ENCODE measurements at places on chromosomes 11 and 22.

DNA sequence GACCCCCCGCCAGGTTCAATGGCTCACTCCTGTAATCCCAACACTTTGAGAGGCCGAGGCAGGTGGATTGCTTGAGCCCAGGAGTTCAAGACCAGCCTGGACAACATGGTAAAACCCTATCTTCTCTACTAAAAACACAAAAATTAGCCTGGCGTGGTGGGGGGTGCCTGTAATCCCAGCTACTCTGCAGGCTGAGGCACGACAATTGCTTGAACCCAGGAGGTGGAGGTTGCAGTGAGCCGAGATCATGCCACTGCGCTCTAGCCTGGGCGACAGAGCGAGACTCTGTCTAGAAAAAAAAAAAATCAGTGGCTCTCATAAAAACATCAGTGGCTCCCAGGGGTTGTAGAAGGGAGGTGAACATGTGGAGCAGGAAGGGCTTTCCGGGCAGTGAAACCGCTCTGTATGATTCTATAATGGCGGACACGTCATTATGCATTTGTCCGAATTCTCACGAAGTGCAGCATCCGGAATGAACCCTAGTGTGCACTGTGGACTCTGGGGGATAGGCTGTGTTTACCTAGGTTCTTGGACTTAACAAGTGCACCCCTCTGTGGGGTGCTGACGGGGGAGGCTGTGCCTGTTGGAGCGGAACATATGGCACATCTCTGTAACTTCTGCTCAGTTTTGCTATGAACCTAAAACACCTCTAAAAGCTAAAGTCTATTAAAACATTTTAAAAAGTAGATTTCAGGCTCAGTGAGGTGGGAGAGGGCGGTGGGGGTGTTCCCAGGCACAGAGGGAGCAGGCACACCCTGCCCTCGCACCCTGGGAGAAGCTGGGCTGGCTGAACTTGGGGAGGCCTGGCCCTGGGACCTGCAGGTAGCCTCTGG, 49.1 kb upstream of the SEPTIN5 start:
- no peak for DNase-seq

DNA sequence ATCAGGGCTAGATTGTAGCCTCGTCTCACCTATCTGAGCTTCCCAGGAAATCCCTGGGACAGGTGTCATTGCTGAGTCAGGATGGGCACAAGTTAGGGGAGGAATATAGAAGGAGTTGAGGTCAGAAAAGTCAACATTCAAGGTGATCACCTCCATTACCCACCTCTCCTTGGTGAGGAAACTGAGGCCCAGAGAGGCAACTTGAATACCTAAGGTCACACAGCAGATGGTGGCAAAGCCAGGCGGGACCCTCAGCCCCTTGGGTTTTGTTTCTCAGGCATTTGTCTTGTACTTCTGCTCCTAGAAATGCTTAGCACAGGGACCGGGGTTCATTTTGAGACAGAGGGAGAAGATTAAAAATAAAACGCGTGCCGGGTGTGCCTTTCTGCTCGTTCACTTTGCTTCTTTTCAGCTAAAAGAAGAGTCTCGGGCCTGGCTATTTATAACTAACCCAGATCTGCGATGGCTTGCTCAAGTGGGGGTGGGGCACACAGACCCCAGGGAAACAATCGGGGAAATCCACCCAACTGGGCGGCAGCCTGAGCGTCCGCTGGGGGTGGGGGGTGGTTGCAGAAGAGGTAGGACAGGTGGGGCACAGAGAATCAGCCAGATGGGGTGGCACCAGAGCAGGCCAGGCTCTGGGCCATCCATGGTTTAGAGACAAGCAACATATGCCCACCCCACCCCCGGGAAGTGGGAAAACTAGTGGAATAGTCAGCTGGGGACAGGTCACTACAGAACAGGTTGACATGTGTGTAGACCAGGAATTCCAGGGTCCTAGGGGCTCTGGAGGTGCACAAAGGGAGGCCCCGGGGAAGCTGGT, 3.9 kb upstream of the GNAZ start:
- no peak for DNase-seq

- DNase-seq: no peak
Measured at GRCh38 chr11:101466352-101466751, 117.5 kb downstream of the TRPC6 start.

GRCh38 chr22:22769434-22770279, 118.0 kb upstream of the IGLL5 start:
- DNase-seq: no peak

GRCh38 chr11:71381781-71382505, 66.2 kb downstream of the DHCR7 start:
- no peak for DNase-seq

- no peak for DNase-seq
Measured at GRCh38 chr22:21978564-21979386, 3.8 kb downstream of the TOP3B start.

GRCh38 chr11:65111744-65112545, at the start of gene TM7SF2:
TM7SF2 (plus strand) TSS chr11:65111872; CDS start chr11:65112016, 144 bp downstream.
- DNase-seq: peak; percentile 89

- DNase-seq: no peak
Measured at GRCh38 chr22:16847271-16847670, 22.1 kb upstream of the XKR3 start.

- DNase-seq: no peak
Measured at GRCh38 chr11:116861539-116861938, 24.1 kb upstream of the APOA1 start.

- no peak for DNase-seq
Measured at GRCh38 chr22:17085277-17086181, 729 bp downstream of the IL17RA start.

DNA sequence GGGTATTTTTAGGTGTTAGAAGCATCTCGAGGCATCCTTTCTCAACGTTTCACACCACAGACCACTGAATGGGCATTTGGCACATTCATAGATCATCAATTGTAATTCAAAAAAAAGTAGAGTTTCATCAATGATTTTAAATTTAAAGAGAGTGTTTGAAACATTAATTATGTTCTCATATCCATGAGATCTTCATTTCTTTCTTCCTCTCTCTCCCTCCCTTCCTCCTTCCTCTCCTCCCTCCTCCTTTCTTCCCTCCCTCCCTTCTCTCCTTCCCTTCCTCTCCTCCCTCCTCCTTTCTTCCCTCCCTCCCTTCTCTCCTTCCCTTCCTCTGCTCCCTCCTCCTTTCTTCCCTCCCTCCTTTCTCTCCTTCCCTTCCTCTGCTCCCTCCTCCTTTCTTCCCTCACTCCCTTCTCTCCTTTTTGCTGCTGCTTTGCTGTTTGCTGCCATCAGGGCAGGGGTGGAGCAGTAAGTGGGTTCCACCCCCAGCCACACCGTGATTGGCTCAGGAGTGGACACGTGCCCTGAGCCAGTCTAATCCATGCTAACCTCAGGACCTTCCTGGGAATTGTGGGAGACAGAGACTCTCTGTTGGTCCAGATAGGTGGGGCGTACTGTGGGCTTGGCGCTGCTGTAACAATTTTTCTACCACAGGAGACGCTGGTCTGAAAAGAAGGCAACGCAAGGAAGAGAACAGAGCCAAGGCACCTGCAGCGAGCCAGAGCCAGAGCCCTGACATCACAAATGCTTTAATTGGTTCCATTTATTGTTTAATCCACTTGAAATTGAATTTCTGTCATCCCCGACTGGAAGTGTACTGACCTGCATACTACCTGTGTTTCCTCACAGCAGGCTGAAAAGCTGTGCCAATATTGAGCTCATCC, 33.7 kb upstream of the APOBEC3A start:
- DNase-seq: peak; percentile 91

- no peak for DNase-seq
Measured at GRCh38 chr22:39522567-39523300, 2.4 kb downstream of the ATF4 start.

GRCh38 chr22:36744413-36744765, 31.5 kb downstream of the IFT27 start:
- no peak for DNase-seq

GRCh38 chr22:50733521-50734342, 4.3 kb upstream of the ACR start:
- no peak for DNase-seq

GRCh38 chr22:20110359-20110985, 5.4 kb upstream of the RANBP1 start:
- DNase-seq: no peak
